Left ventricle myocardium inferior (tissue), 1 donor: ENCODE measurements at places on chromosomes 5 and 9.
A peak's percentile ranks its signal among the peaks of the same experiment; 100 is the strongest.

DNA sequence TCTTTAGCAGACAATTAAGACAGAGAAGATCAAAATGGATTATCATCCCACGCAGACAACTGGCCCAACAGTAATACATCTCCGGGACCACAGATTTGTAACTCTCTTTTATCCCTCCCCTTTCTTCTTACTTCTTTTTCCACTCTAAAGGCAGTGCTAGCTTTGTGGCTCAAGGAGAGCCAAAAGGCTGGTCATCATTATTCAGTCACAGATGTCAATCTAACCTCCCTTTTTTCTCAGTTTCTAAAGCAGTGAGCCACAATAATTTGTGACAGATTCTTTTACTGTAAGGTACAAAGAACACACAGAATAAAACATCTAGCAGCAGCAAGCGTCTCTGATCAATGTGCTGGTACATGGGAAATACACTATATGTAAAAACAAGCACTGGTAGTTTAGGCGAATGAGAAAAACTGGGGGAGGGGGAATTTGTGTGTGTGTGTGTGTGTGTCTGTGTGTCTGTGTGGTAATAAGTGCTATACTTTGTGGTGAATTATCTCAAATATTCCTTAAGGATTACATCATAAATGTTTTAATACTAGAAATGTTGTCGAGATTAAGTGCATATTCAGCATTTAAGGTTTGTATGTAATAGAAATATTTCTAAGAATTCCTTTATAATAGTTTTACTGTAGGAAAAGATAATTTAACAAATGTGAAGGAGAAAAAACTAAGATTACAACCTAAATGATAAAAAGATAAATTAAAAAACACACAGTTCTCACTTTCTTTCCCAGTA is 140.2 kb downstream of the DENND1A start:
- no peak for DNase-seq

GRCh38 chr5:81908771-81909170 is 63.1 kb upstream of the ATG10 start:
- no peak for DNase-seq

DNA sequence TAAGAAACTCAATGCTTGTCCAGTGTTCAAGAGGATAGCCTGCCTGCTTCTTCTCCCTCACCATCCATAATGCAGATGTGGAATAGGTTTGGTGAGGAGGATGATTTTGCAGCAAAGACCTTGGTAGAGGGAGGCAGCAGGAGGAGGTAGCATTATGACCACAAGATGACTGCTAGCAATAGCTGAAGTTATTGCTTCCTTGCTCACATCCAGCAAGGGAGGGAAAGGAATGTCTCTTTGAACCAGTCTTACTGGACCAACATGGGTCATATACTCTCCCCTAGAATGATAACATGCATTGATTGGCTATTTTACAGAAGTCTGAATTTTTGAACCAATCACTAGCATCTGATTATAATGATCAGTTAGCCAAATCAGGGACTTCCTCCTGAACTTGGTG is 607.6 kb downstream of the EBF1 start:
- no peak for DNase-seq

DNA sequence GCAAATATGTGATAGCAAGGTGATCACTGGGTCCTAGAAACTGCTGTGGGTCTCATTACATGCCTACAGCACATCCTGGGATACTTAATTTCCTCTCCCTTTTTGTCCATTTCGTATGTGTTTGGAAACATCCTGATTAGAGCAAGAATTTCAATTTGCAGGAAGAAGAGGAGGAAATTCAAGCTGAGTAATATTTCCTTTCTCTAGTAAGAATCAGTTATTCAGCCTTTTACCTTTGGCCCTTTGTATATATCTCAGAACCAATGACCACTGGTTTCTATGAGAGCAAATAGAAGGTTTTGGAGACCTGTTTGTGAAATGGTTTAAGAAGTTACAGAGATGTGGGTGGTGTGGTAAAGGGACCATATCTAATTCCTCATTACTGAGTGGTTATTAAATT is 171.6 kb downstream of the RMI1 start:
- no peak for DNase-seq

DNA sequence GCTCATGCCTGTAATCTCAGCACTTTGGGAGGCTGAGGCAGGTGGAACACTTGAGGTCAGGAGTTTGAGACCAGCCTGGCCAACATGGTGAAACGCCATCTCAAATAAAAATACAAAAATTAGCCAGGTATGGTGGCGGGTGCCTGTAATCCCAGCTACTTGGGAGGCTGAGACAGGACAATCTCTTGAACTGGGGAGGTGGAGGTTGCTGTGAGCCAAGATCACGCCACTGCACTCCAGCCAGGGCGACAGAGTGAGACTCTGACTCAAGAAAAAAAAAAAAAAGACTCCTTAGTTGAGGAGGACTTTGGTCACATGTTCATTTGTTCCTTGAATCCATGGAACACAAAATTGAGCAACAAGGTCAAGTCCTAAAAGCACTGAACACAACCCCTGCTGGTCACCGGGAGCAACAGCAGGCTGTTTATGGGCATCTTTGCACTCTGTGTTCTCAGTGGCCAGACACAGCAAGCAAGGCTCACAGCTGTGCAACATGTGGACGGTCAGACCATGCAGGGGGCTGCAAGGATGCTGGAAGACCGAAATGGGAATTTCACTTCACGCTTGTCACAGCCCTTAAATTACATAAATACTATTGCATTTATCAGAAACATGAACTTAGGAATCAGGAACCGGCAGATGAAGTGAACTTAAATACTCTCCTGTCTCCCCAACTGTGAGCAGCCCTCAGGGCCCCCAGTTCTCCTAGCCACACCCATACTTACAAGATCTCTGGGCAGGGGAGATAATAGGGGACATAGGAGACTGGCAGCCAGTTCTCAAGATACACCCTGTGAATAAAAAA is 2.8 kb downstream of the GBGT1 start:
- DNase-seq = peak; percentile 69
